Stimulated activated CD4-positive, alpha-beta T cell treated with anti-CD3 and anti-CD28 coated beads, Interleukin-1b, Interleukin-23, amount 100 ng/mL, for 1 hour (primary cell): ENCODE measurements at places on chromosomes 11 and 22.

DNA sequence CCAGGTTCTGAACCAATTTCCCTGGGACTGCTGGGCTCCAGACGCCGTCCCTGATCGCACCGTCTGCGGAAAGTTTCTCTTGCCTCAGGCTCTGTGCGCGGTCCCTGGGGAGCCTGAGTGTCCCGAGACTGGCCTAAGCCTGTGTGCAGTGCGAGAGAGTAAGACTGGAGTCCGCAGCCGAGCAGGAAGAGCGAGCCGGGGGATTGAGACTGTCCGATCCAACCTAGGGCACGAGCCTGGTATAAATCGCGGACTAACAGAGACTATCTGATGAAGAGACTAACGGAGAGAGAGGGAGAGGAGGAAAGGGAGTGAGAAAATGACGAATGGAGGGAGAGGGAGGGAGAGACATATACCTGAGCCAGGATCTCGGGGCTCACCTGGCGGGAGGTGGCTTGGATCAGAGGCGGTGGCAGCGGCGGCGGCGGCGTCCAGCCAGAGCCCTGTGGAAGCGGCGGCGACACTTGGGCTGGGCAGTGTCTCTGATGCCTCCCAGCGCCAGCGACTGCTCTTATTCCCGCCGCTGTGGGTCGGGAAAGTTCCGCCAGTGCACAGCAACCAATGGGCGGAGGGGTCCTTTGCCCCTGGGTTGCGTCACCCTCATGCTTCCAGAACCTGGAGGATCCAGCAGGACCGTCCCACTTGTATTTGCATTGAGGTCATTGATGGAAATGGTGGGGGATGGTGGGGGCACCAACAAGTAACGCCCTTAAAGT lies at the start of gene CALCA:
Gene CALCA, minus strand, starts transcription at position 487 of the 716 bp plus-strand sequence. CDS start 1,159 bp downstream, outside the sequence.
- no peak for DNase-seq

GRCh38 chr11:209275-210121 lies 2.0 kb downstream of the RIC8A start:
- DNase-seq, result no peak

- DNase-seq, result no peak
These were observed 1.2 kb downstream of the ELFN2 start for GRCh38 chr22:37425800-37426705.

DNA sequence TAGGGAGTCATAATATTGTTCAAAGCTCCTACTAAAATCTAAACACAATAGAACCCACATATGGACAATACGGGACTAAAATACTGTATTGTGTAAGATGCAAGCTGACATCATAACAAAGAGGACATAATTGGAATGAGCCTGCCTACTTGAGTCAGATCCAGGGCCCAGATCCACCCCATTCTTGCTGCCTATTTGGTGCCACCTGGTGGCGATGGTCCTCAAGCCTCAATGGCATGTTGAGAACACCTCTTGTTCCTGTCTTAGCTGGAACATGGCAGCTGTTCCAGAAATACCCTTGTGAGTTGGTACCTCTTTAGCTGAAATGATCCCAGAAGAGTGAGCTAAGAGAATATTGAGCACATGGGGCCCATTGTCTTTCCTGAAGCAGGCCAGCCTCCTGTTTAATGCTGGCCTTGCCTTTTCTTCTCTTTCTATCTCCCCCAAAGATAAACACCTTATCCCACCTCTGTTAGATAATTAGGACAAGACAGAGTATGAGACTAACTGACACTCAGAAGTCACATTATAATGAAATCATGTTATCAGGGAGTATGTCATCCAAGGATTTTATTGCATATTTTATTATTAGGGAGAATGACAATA lies 680.9 kb upstream of the ANO5 start:
- DNase-seq, result no peak

GRCh38 chr22:24420072-24420976 lies 7.1 kb upstream of the ADORA2A start:
- no peak for DNase-seq

GRCh38 chr11:114762408-114762807 lies 84.1 kb downstream of the NXPE2 start:
- DNase-seq, result no peak

GRCh38 chr11:121556937-121557336 lies 104.2 kb upstream of the SORL1-AS1 start:
- DNase-seq, result no peak

DNA sequence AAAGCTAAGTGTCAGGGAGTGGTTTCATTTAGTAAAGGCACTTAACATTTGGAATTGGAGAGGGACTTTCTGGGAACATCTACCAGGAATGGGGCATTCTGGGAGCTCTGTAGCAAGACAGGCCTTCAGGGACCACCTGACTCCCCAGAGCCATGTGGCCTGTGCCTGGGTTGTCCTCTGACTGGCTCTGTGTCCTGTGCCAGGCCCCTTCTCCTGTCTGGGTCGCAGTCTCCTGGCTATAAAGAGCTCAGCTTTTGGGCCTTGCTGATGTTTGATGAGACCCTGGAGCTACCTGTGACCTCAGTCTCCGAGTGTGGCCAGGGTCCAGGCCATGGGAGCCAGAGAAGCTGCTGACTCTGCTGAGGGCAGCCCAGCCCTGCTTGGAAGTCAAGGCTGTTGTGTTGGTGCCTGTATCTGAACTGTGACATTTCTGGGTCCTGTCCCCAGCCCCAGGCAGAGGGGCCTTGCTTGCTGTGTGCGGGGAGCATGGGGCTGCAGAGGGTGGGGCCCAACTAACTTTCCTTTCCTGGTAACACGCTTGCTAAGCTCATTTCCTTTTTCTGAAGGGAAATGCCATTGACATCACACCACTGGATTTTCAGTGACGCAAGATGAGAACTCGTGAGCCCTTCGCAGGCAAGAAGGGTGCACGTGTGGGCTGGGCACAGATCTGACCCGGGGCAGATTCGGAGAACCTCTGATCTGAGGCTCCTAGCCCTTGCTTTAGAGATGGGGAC lies 41.3 kb downstream of the LRRC32 start:
- no peak for DNase-seq

DNA sequence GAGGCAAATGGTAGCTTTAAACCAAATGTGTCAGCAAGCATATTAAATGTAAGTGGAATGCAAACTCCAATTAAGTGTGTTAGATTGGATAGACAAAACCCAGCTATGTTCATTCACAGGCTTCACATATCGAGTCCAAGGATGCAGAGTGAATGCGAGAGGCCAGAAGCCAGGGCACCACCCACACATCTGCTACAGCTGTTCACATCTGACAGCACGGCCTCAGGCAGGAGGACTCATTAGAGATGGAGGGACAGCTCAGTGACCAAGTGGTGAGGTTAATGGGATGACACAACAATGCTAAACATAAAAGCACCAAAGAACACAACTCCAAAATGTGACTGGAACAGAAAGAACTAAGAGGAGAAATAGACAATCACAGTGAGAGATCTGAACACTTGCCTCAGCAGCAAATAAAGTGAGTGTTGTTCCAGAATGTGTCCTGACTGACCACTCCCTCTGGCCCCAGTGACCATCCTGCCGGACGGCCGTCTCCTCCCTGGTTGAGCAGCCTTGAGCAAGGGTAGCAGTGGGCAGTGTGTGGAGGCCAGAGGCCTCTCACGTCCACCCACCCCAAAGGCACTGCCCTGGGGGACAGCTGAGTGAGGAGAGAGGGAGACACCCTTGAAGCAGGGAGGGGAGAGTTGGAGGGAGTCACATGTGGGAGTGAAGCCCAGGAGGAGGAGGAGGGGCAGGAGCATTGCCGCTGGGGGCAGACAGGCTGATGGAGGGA lies 23.8 kb downstream of the ALG12 start:
- DNase-seq, result no peak

DNA sequence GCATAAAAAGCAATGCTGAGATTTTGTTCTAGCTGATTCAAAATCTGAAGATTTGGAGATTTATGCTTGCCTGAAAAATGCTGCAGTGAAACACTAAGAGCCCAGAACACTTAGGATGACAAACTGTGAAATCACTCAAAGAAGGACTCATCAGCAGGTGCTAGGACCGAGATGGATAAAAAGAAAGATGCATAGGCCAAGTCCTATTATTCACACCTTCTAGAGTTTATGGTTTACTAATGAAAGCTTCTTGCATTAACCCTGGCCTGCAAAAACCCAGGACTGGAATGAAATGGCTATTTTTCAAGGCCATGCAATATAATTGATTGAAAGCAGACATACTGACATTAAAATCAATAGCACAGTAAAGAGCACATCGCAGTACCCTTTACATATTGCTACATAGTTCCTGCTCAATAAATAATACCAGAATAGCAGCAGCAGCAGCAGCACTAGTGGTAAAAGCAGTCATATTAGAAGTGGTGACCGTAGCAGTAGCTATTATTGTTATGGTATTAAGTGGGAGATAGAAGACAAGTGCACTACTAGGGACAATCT lies 161.7 kb downstream of the RAB38 start:
- no peak for DNase-seq

- peak; percentile 45 for DNase-seq
These were observed 22.6 kb upstream of the PKNOX2 start for GRCh38 chr11:125141686-125142535.

DNA sequence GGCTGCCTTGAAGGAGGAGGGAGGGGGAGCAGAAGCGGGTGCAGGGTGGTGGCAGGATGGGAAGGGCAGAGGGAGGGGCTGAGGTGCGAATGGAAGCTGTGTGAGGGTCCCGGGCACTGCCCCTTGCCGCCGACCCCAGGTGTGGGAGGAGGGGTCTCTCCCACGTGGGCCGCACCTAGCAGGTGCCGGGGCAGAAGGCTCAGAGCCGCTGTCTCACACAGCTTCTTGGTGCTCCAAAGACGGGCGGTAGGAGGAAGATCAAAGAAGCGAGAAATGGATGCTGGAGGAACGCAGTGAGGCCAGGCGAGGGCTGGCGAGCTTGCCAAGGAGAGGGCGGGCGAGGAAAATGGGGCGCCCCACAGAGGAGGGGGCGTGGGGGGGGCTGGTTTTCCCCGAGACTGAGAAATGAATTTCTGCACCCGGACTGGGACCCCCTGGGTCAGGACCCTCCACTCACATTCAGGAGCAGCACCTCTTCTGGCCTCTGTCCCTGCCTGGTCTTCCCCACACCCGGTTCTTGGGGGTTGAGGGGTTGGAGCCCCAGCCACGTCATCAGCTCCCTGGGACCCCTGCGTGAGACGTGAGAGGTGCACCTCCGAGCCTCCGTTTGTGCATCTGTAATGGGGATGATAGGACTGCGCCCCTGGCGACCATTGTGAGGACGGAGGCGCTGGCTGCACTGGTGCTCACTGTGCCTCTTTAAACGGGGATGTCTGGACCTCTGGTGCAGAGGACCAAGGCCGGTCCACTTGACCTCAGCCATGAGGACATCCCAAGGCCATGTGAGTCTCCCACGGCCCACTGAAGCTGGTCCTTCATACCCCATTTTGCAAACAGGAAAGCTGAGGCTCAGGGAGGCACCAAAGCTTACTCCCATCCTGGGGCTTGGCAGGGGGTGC lies 16.8 kb downstream of the LSP1 start:
- DNase-seq, result no peak

DNA sequence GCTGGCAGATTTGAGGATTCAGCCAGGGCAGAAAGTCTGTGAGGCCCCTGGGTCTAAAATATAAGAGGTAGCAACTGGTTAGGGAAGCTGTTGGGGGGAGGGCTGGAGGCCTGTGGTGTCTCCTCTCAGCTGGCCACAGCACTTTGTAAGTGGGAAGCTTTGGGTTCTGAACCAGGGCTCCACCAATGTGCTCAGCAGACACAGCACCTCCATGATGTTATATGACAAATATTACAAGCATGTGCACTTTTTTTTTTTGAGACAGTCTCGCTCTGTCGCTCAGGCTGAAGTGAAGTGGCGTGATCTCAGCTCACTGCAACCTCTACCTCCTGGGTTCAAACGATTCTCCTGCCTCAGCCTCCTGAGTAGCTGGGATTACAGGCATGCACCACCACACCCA lies 8.0 kb downstream of the ARHGAP1 start:
- no peak for DNase-seq

DNA sequence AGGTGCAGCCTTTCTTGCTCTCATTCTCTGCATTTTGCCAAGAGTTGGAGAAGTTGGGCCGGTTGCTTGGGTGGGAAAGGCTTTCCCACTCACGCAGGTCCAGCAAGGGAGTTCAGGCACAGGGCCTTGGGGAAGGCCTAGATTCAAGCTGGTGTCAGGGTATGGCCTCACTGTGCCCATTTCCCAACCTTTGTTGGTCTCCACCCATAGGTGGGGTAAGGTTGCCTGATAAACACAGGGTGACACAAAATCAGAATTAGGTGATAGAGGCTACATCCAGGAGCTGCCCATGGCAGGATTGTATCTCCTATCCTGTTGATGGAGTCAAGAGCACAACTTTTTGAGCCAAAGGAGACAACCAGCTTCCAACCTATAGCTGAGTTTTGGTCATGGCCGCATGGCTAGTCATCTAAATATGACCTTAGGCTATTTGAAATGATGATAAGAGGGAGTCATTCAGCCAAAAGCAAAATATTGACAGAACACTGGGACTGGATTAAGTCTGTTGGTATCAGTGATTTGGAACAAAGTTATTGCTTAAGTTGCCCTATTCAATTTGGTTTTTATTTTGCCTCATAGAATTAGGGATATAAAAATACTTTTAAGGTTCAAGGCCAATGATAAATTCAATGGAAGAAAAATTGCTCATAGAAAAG lies 20.9 kb downstream of the CAT start:
- DNase-seq, result no peak

- no peak for DNase-seq
These were observed 29.7 kb downstream of the LRP4 start for GRCh38 chr11:46888636-46889035.

GRCh38 chr11:120105576-120105975 lies 32.3 kb downstream of the TRIM29 start:
- DNase-seq, result no peak

DNA sequence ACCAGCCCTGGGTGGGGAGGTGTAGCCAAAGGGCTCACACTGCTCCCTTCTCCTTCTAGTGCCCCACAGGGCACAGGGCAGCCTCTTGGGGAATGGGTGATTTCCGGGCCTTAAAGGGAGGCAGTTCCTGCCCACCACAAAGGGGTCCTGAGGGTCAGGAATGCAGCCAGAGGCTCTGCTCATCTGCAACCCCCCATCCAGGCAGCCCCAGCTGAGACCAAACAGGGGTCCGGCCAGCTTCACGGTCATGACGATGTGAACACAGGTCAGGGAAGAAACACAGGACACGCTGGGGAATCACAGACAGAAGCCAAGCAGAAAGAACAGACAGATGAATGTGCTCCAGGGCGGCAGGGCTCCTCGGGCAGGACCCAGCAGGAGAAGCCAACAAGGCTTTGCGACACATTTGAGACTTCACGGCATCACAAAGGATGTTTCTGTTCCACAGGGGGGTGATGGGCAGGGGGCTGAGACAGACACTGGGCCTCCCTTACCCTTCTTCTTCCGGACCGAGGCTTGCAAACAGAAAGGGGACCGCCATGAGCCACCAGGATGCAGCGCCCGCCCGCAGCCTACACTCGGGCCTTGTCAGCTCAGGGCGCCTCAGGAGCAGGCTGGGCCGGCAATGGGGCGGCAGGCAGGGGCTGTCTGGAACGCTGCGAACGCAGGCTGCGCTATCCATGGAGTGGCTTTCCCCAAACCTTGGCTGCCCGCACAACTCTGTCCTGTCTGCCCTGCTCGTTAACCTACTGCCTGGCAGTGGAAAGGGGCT lies 101.9 kb downstream of the CTTN start:
- DNase-seq, result no peak

DNA sequence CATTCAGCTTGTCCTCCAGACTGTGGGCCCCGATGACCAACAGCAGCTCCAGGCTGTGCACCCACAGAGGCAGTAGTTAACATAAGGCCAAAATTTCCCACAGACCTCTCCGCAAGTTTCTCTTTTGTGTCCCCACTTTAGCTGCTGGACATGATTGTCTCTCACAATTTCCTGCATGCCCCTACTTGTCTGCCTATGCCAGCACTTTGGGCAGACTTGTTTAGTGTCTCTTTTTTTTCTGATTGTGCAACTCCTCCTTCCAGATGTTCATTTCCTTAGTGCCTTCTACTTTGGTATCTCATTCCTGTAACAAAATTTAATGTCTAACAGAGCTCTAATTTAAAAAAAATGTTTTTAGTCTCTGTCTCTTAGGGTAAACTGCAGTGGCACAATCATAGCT lies 23.8 kb upstream of the SCN3B start:
- DNase-seq, result no peak
